ENCODE measurements at places on chromosomes 12 and 14. TPM values are rescaled to one million over a fixed set of nuclear protein-coding genes. Genes with fewer than 3 reads are reported as not detected.

DNA sequence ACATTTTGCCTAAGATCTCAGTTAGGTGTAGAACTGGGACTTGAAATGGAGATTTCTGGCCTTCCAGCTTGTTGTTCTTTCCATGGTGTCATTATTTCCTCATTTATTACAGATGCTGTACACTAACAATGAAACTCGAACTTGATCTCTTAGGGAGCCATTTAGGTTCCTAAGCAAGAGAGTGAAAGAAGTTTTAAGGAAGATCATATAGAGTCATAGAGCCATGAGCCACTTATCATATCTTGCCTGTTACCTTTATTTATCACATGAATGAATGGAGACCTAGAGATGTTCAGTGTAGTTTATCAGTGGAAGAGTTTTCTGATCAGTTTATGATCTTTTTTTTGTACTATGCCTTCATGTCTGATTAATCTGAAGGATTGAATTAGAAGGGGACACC lies 9.9 kb downstream of the HELB start:
- H3K27ac ChIP-seq, result peak overlapping the region; percentile 42
- H3K4me1 ChIP-seq, result peaks cover 75% of the 10 kb centered on the region
- DNase-seq, result no peak
- peaks cover 53% of the 10 kb centered on the region for H3K36me3 ChIP-seq
- H3K27me3 ChIP-seq, result no peaks in the 10 kb centered on the region

- peaks cover 2% of the 10 kb centered on the region for H3K27me3 ChIP-seq
- peaks cover 15% of the 10 kb centered on the region for H3K4me1 ChIP-seq
- no peak for DNase-seq
These were observed 35.0 kb downstream of the ERH start for GRCh38 chr14:69363055-69363454.

GRCh38 chr14:94337274-94337673 lies 14.1 kb upstream of the SERPINA6 start:
- H3K4me1 ChIP-seq, result peaks cover 9% of the 10 kb centered on the region
- H3K27ac ChIP-seq, result no peak overlapping the region
- DNase-seq, result no peak
- H3K36me3 ChIP-seq, result peaks cover 2% of the 10 kb centered on the region

DNA sequence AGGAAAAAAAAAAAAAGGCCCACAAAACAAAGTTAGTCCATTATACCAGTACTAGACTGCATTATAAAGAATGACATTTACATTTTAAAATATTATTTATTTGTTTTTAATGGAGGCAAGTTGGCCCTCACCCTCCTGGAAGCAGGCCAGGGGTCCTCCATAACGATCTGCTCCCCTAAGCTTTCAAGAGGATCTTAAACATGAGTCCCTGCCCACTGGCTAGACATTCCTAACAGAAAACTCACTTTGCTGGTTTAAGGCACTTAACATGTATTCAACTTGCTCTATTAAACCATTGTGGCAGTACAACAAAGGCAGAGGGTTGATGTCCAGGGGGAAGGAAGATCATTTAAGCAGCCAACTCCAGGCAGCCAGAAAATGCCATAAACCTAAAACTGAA lies 111.4 kb downstream of the STXBP6 start:
- H3K36me3 ChIP-seq, result no peaks in the 10 kb centered on the region
- H3K27ac ChIP-seq, result no peak overlapping the region
- H3K27me3 ChIP-seq, result no peaks in the 10 kb centered on the region
- DNase-seq, result no peak
- H3K4me3 ChIP-seq, result no peak overlapping the region
- H3K4me1 ChIP-seq, result no peaks in the 10 kb centered on the region

GRCh38 chr14:51880835-51881580 lies 20.6 kb downstream of the GNG2 start:
- no peak for DNase-seq
- no peaks in the 10 kb centered on the region for H3K27me3 ChIP-seq
- peak overlapping the region; percentile 8 for H3K27ac ChIP-seq
- H3K36me3 ChIP-seq, result peaks cover 47% of the 10 kb centered on the region

DNA sequence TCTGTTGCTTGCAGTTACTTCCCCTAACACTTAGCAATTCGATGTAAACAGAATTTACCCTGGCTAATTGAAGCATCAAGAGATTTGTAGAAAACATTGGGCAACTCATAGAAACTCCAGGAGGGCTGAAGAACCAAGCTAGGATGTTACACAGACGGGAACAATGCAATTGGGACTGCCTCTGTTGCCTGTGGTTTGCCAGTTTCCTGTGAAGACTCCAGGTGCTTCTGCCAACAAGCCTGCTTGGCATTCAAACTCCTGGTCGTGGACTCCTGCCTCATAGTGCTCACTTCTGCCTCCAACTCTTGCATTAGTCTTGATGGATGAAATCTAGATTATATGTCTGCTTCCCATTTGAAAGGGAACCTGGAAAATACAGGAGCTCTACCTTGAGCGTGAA lies 246.0 kb downstream of the BMP4 start:
- no peak for DNase-seq
- no peak overlapping the region for H3K4me3 ChIP-seq
- no peaks in the 10 kb centered on the region for H3K36me3 ChIP-seq
- H3K27ac ChIP-seq, result no peak overlapping the region

DNA sequence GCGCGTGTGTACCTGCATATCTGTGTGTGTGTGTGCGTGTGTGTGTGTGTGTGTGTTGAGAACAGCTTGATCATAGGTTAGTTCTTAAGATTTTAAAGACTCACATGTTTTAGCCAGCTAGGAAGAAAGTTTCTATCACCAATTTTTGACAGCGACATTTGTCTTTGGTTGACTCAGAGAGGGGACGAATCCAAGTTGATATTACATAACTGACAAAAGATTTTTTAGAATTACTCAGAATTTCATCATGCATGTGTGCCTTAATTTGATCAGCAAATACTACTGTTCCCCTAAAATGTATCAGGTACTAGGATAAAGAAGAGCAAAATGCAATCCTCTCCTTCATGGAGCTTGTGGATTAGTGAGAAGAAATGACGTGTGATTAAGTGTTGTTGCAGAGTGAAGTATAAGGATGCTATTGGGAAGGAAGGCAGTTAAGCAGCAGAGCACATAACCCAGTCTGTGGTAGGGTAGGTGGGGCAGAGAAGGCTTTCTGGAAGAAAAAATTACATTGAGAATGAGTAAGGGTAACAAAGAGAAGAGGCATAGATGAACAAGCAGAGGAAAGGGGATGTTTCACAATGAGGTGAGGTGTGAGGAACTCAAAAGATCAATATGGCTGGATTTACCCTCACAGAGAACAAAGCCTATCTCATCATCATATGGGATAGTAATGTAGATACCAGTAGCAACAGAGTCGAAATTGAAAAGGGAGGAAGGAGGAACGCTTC lies 77.5 kb downstream of the ELK3 start:
- H3K4me1 ChIP-seq, result peaks cover 19% of the 10 kb centered on the region
- no peak overlapping the region for H3K4me3 ChIP-seq
- peak overlapping the region; percentile 14 for H3K27ac ChIP-seq
- peaks cover 49% of the 10 kb centered on the region for H3K36me3 ChIP-seq
- H3K27me3 ChIP-seq, result no peaks in the 10 kb centered on the region
- DNase-seq, result no peak

GRCh38 chr14:23513818-23514643 lies 37.5 kb downstream of the ZFHX2 start:
- H3K4me3 ChIP-seq, result no peak overlapping the region
- no peaks in the 10 kb centered on the region for H3K4me1 ChIP-seq
- no peak overlapping the region for H3K27ac ChIP-seq
- no peak for DNase-seq
- H3K36me3 ChIP-seq, result no peaks in the 10 kb centered on the region

DNA sequence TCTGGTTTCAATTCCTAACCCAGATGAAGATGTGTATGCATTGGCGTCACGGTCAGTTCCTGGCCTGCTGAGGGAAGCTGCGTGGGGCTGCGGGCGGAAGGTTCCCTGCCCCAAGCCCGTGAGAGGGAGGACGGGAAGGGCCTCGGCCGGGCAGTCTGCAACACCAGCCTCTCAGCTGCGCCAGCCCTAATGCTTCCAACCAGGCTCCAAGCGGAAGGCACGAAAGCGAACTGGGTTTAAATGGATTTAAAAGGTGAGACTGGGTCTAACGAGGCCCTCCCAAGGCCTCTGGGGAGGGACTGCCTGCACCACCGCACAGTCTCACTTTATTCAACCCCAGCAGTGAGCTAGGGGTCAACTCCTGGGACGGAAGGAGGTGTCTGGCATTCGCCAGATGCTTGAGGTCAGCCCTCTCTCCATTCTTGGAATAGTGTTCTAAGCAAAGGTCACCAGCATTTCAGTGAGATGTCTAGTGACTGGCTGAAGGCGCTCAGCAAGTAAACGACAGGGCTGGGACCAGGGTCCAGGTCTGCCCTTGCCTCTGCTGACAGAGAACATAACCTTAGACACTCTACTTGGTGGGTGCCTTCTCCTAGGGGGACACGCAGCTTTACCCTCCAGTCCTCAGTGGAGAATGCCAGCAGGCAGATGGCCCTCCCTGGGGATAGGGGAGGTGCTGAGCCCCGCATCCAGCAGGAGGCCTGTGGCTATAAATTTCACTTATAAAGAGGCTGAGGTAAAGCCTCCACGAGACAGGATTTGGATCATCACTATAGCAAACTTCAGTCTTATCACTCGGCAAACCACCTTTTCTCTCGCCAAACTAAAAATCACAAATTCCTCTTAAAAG lies 92.2 kb downstream of the PIWIL1 start:
- no peaks in the 10 kb centered on the region for H3K27me3 ChIP-seq
- H3K4me1 ChIP-seq, result no peaks in the 10 kb centered on the region
- no peak for DNase-seq
- H3K36me3 ChIP-seq, result no peaks in the 10 kb centered on the region
- no peak overlapping the region for H3K27ac ChIP-seq

- DNase-seq, result no peak
- no peak overlapping the region for H3K27ac ChIP-seq
- no peaks in the 10 kb centered on the region for H3K27me3 ChIP-seq
- H3K36me3 ChIP-seq, result no peaks in the 10 kb centered on the region
- H3K4me1 ChIP-seq, result no peaks in the 10 kb centered on the region
These were observed 80.2 kb downstream of the SPTB start for GRCh38 chr14:64799555-64799954.

The CATSPERB gene
- 1.5 TPM for total RNA-seq

The SLC4A8 gene
- total RNA-seq, result 2.6 TPM

The SERPINA9 gene
- not detected for total RNA-seq

The TROAP gene
- 46.0 TPM for total RNA-seq

The KRT2 gene
- total RNA-seq, result not detected

All from activated T-helper 1 cell treated with anti-CD3 and anti-CD28 coated beads, Interleukin-12 subunit alpha, Interleukin-12 subunit beta, Interleukin-2, Interleukin-4 antibody, amounts not matched to agents 30 ng/mL and 10 ng/mL and 1 ng/mL, durations not matched to agents 14 hours and 24 hours and 36 hours (primary cell).